ENCODE measurements at places on chromosomes 4 and X. TPM values are rescaled to one million over a fixed set of nuclear protein-coding genes. Genes with fewer than 3 reads are reported as not detected.

Gene HERC5
- 1.5 TPM for total RNA-seq

Gene EPHA5
- total RNA-seq = 50.2 TPM

Gene NFKB1
- 17.3 TPM for total RNA-seq

Gene VCX2
- not detected for total RNA-seq

Gene DCAF8L2
- not detected for total RNA-seq

Gene FAM184B
- total RNA-seq = not detected

Gene ADAM29
- not detected for total RNA-seq

Gene APLN
- total RNA-seq = 0.54 TPM

Gene ZFP42
- total RNA-seq = not detected

Measured in fibroblast of the aortic adventitia (primary cell).